Left forelimb (tissue), 1 donor: ENCODE measurements at places on chromosomes 6 and 20.

DNA sequence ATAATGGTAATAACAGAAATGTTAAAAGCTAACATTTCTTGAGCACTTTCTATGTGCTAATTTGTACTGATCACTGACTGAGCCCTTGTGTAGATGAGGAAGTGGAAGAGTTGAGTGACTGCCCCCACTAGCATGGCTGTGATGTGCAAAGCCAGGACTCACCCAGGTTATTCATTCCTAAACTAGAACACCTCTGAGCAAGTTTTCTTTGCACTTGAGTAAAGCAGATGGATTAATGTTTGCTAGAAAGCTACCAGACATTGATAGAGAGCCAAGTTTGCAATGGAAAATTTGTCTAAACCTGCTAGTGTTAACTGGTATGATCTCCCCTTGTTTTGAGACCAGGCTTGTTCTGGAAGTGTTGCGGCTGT is 467.4 kb upstream of the PLCB4 start:
- no peak for DNase-seq

DNA sequence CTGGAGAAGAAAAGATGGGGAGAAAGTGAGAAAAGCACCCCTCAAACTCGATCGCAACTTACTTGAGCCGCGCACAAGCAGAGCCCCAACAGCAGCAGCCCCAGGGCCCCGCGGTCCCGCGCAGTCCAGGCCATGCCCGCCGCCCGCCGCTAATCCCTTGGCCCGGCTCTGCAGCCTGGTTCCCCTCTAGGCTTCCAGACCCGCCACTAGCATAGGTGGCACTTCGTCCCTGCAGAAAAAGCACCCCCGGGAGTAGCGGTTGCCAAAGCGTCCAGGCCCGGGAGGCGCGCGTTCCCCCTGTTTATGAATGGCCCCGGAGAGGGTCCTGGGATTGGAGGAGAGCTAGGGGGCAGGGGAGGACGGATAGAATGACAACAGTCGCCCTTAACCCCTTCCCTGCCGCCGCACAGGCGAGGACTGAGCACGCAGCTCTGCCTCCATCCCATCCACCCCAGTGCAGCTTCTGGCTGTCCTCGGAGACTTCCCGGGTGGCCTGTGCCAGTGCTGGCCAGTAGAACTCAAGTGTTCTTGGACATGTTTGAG is 19.9 kb downstream of the COL9A1 start:
- DNase-seq = no peak

GRCh38 chr20:49540232-49540620 is 27.7 kb downstream of the PTGIS start:
- no peak for DNase-seq

DNA sequence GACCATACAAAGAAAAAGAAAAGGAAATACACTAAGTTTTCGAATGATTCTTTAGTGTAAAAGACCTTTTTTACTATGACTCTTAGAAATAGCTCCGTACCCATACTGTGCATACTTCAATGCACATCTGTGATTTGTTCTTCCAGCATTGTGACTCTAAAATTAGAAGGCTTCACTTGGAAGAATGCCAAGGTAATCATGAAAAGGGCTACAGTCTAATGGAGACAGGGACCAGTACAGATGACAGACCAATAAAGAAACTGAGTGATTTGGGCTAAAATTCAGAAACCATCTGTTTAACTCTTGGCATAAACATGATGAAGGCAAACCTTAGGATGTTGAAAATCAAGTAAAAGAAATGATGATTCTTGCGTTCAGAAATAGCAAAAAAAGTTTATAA is 46.3 kb downstream of the CYP39A1 start:
- DNase-seq = no peak

DNA sequence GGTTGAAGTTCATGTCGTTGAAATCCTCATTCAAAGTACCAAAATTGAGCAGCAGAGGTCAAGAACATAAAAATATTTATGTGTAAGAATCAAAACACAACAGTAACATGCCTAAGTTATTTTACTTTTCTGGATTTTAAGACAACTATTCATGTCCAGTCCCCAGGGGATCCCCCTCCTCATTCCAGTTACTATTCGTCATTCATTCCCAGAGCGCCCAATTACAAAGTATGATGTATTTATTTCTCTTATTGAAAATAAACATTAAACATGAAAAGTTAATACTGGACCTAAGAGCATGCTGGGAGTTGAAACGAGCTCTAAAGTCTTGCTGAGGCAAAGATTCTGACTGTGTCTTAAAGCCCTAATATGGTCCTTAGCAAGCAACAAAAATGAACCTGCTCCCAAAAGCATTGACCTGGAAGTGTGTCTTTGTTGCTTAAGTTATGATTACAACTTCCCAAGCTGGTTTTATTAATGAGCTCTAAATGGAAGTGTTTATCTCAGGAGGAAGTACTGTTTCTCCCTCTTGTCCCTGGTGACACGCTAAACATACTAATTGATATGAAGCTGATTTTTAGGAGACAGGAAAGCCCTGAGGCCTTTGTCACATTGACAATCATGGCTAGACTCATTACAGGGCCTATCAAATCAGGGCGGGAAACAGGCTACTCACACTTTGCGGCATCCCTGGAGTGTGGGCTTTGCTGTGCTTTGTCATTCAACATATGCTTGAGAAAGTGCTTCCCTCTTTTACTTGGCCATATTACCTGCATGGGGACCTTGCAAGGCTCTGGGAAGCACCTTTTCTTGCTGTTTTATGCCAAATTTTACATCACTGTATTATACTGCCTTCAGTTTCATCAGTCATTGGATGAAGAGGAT is 192.2 kb upstream of the DTNBP1 start:
- no peak for DNase-seq

- DNase-seq = no peak
Observed at GRCh38 chr6:111748231-111748647, 125.0 kb downstream of the FYN start.

- no peak for DNase-seq
Observed at GRCh38 chr6:160055378-160055777, 66.2 kb upstream of the SLC22A1 start.

- DNase-seq = no peak
Observed at GRCh38 chr6:50520326-50521266, 192.7 kb upstream of the TFAP2D start.

GRCh38 chr6:87902383-87902782 is 145.3 kb upstream of the SPACA1 start:
- DNase-seq = no peak

GRCh38 chr6:3183066-3183465 is 25.7 kb upstream of the TUBB2A start:
- no peak for DNase-seq

DNA sequence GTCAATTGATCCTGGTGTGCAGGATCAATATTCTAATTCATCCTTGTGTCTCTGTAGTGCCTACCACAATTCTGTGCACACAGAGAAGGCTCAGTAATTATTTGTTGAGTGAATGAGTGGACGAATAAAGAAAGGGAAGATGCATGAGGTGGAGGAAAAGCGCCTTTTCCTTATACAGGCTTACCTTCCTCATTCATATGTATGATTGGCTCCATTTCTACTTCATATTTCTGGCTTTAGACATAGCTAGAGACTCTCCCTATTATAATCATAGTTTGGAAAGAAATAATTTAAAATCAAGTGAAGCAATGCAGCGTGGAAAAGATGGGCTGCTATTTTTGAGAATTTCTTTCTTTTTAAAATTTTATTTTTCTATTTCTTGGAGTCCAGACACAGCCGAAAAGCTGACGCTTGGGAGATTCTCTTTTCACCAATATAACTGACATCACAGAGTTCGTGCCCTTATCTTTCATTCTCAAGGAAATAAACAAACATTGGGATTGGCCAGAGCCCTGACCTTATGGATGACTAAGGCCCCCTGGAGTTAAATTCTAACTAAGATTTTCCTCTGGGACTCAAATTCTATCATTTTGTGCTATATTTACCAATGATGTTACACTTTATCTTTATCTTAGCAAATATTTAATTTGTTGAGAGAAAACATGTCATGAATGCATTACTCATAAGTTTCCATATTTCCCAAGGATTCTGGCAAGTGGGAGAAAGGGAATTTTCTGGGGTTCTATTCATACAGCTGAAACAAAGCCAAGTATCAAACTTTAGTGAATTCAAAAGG is 48.1 kb downstream of the PRL start:
- DNase-seq = no peak

DNA sequence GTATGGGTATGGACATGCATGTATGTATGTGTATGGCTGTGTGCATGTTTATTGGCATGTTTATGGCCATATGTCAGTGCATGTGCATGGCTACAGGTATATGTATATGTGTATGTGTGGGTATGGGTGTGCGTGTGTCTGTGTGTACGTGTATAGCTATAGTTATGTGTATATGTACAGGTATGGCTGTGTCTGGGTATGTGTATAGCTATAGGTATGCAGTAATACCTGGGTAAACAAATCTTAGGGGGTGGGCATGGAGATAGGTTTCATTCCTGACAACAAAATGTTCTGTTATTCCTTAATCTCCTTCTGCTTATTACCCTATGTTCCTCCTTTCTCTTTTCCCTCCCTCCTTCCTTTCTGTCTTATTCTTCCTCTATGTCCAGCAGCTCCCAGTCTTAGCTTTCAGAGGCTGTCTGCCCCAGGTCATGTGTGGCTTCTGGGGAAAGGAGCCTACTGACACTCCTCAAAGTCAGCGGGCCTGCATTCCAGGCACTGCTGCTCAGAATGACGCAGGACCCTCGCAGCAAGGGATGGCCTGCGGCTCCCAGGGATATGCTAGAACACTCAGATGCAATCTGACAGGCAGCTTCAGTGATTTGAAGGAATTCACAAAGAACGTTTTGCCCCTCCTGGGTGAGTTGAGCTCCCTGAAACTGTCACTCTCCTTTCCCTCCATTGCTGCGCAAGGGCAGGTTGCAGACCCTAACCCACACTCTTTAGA is 139.3 kb upstream of the PHACTR1 start:
- no peak for DNase-seq

DNA sequence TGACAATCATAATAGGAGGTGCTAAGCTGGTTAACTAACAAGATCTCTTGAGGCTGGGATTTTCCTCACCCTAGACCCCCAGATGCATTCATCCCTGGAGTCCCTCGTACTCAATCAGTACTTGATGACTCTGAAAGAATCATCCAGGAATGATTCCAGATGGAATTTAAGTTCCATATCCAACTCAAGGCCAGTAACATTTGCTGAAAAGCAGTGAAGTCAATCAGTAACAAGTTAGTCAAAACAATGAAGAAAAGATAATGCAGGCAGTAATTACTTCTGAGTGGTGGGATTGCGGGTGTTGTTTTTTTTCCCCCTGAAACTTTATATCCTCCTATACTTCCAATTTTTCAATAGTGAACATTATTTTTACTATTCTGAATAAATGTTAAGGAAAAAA is 18.6 kb downstream of the GMDS start:
- no peak for DNase-seq

DNA sequence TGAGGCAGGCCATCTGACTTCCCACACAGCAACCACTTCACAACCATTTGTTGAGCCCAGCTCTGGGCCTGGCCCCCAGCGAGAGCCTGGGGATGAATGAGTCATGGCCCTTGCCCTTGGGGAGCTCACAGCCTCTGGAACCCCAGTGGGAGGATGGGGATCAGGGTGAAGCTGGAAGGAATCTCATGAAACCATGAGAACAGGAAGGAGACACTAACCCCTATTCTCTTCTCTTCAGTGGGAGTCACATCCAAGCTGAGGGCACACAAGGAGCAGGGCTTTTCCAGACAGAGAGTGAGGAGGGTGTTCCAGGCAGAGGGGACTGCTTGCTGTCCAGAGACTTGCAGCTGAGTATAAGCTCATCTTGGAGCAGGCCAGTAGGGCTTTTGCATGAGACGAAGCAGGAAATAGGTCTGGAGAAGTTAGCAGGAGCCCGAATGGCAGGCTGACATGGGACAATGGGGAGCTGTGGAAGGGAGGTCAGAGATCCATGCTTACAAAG is 7.5 kb downstream of the FOXS1 start:
- DNase-seq = no peak

GRCh38 chr6:12719017-12719416 is 2.5 kb downstream of the PHACTR1 start:
- no peak for DNase-seq

- DNase-seq = no peak
Observed at GRCh38 chr6:37549154-37549553, 49.5 kb upstream of the CCDC167 start.

GRCh38 chr20:20440481-20440880 is 72.6 kb downstream of the INSM1 start:
- no peak for DNase-seq

GRCh38 chr20:37850724-37851355 is 52.1 kb upstream of the VSTM2L start:
- no peak for DNase-seq

DNA sequence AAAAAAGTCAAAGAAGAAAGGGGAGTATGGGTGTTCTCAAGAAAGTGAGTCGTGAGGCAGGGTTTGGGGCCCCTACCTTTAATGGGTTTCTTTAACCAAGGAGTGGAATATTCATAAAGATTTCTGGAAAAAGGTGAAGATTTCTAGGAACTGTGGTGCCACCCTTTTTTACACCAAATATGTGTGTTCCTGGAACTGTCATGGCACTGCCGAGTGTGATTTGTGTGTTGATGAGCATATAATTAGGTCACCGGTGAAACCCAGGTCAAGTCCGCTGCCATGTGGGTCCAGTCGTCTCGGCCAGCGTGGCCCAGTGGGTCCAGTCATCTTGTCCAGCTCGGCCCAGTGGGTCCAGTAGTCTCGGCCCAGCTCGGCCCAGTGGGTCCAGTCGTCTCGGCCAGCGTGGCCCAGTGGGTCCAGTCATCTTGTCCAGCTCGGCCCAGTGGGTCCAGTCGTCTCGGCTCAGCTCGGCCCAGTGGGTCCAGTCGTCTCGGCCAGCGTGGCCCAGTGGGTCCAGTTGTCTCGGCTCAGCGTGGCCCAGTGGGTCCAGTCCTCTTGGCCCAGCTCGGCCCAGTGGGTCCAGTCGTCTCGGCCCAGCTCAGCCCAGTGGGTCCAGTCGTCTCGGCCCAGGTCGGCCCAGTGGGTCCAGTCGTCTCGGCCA is 8.3 kb upstream of the EEF1A2 start:
- DNase-seq = no peak

GRCh38 chr6:44527583-44528369 is 140.3 kb downstream of the CDC5L start:
- DNase-seq = no peak

DNA sequence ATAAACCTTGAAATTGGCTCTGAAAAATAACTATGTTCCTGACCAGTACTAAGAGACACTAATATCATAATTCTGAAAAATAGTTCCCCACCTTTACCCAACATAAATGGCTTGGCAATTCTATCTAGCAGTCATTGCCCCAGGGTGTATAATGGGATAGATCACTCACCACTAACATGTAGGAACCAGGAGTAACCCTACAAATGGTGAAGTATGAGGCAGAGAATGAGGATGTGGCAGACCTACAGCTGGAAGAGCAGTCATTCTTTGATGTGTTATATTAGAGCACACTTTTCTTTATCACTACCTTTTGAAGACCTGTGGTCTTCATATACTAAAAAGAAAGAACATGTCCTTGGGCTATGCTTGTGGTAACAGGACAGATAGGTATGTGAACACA is 136.5 kb upstream of the SYNDIG1 start:
- DNase-seq = no peak

GRCh38 chr6:43705996-43706395 is 18.4 kb upstream of the MRPS18A start:
- DNase-seq = no peak

- DNase-seq = no peak
Observed at GRCh38 chr6:48110436-48111142, 408 bp downstream of the PTCHD4 start.
